Fibroblast of lung (primary cell): ENCODE measurements at places on chromosomes 16 and 17.
A peak's percentile ranks its signal among the peaks of the same experiment; 100 is the strongest.

DNA sequence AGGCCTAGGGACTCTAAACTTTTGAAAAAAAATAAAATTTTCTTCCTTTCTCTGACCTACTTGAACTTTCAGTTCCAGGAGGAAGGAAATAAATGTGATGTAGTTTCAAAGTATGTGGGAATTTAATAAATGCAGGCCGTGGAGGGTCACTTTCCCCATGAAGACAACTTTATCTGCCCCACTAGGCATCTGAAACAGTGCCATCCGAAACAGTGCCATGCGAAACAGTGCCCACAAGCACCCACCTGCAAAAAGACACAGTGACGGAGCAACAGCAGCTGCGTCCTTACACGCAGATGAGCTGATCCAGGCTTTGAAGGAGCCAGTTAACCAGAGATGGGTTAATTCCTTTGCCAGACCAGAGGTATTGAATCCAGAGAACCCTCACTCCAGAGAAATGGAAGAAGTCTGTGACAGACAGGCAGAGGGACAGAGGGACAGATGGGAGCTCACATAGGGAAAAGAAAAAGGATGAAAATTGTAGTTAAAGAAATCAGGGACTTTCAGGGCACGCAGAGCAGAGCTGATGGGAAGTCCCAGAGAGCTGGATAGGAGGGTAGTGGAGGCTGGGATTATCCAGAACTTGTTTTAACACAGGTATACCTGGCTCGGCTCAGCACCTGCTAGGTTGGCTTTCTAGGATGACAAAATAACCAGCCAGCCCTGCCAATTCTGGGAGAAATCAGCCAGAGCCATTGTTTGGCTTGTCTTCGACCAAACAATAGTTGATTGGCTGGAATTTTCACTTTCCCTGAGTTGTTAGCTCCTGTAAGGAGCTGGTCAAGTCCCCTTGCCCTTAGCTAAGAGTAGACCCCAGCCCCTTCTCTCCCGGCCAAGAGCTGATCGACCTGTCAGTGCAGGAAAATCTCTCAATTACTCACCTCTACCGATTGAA, 17.1 kb upstream of the HOXB13 start:
- DNase-seq: no peak
- no peak overlapping the region for H3K27ac ChIP-seq
- H3K27me3 ChIP-seq: peaks cover 81% of the 10 kb centered on the region

- no peak for DNase-seq
- H3K27ac ChIP-seq: no peak overlapping the region
- H3K27me3 ChIP-seq: no peaks in the 10 kb centered on the region
- no peak overlapping the region for H3K4me3 ChIP-seq
- no peaks in the 10 kb centered on the region for H3K4me1 ChIP-seq
- H3K36me3 ChIP-seq: no peaks in the 10 kb centered on the region
Measured at GRCh38 chr17:77608431-77608830, 350.1 kb upstream of the TNRC6C start.

DNA sequence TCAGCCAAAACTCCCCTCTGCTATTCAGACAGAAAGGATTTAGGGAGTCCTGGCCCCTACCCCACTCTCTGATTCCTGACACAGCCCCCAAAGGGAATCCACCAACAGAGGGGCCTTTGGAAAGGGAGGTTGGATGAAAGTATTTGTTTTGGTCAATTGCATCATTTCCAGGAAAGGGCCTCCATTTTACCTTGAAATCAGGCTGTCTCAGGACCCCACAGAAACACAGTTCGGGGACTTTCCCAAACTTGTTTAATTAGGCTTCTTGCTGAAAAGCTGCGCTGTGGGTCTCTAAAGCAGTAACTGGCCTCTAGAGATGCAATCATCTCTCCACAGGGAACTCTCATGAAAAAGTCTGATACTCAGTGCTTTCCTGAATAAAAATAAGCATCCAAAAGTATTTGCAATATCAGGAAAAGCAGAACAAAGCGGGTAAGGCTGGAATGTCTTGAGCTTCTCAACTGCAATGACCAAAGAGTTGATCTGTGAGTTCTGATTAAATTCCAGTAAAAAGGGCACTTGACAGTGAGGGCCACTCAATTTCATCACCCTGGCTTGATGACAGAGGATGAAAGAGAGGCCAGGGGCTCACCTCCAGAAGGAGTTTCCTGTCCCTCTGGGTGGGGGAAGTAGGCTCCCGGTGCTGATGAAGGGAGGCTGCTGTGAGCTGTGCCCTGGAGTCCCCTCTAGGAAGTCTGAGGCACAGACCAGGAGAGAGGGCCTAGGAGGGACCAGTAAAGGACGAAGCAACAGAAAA, 36.3 kb downstream of the LYRM9 start:
- no peaks in the 10 kb centered on the region for H3K36me3 ChIP-seq
- H3K27me3 ChIP-seq: no peaks in the 10 kb centered on the region
- H3K4me3 ChIP-seq: no peak overlapping the region
- no peak for DNase-seq
- H3K27ac ChIP-seq: no peak overlapping the region
- H3K4me1 ChIP-seq: no peaks in the 10 kb centered on the region

DNA sequence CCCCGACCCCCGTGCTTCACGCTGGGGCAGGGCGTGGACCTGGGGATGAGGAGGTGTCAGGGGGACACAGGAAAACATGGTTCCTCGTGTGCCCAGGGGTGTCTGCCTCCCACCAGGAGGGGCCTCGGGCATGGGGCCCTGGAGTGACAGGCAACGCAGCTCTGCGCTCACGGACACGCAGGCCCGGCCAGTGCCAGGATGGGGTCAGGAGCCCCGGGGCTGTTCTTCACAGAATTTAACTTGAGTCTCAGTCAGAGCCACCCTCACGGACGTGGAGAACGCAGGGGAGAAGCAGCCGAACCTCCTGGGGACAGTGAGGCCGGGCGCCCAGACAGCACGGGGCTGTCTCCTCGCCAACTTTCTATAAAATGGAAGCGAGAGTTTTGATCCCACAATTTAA, 16.7 kb downstream of the UNKL start:
- no peak for DNase-seq
- H3K27ac ChIP-seq: no peak overlapping the region
- no peaks in the 10 kb centered on the region for H3K27me3 ChIP-seq
- H3K4me3 ChIP-seq: no peak overlapping the region
- no peaks in the 10 kb centered on the region for H3K4me1 ChIP-seq

DNA sequence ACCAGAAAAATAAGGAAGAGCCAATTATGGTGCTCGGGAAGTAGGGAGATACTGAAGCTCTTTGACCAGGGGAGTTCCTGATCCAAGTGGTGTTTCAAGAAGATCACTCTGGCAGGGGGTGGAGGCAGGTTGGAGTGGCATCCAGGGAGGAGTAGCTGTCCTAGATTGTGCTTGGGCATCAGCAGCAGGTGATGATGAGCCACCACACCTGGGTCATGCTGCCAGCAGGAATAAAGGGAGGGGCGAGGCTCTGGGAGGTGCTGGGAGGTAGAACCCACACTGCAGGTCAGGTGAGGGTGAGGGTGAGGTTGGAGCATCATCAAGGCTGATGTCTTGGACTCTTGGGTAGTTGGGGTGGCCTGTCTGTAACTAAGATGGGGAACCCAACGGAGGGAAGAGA, 35.4 kb upstream of the ADGRG1 start:
- no peak for DNase-seq
- H3K27ac ChIP-seq: no peak overlapping the region
- H3K4me1 ChIP-seq: peaks cover 8% of the 10 kb centered on the region
- H3K27me3 ChIP-seq: no peaks in the 10 kb centered on the region
- no peaks in the 10 kb centered on the region for H3K36me3 ChIP-seq
- H3K4me3 ChIP-seq: no peak overlapping the region

GRCh38 chr16:57479205-57479975, 6.9 kb downstream of the DOK4 start:
- H3K27ac ChIP-seq: no peak overlapping the region
- peak overlapping the region; percentile 55 for H3K4me3 ChIP-seq
- no peaks in the 10 kb centered on the region for H3K27me3 ChIP-seq
- DNase-seq: peak; percentile 56
- H3K4me1 ChIP-seq: peaks cover 16% of the 10 kb centered on the region

- peak overlapping the region; percentile 11 for H3K4me3 ChIP-seq
- H3K4me1 ChIP-seq: peaks cover under 1% of the 10 kb centered on the region
- DNase-seq: peak; percentile 86
- H3K27ac ChIP-seq: no peak overlapping the region
- H3K27me3 ChIP-seq: no peaks in the 10 kb centered on the region
Measured at GRCh38 chr16:55465077-55465896, 13.7 kb upstream of the MMP2 start.
